ENCODE measurements at places on chromosomes 2 and 18.

DNA sequence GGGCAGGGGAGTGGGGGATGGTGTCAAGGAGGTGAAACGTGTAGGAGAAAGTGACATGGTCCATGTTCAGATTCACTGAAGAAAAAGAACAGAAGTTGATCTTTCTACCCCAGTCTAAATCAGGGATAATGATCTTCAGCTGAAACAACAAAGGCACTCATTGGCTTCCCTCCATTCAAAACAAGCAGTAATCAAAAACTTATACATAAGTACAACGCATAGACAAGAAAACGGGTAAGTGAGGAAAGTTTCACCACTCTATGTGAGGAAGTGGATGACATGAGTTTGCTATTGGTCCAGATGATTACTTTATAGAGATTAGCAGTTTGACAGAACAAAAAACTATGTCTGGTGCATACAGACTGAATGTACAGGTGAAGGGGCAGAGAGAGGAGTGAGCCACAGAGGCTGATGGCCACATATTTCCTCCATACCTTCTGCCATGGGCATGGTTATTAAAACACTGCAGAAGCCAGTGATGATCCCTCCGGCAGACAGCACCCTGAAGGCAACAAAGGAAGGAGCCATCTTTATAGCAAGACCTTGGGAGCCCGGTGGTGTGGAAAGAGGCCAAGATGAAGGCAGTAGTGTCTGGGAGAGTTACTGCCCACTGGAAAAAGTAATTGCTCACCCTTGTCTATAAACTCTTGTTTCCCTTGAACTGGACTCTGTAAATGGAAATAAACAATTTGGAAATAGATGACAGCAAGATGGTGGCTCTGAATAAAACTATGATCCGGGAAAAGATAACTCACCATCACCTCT lies 57.7 kb downstream of the SLC25A12 start:
- H3K4me3 ChIP-seq, result no peak overlapping the region
- DNase-seq, result no peak
- H3K27ac ChIP-seq, result no peak overlapping the region
- no peaks in the 10 kb centered on the region for H3K27me3 ChIP-seq

- H3K36me3 ChIP-seq, result no peaks in the 10 kb centered on the region
- H3K27me3 ChIP-seq, result no peaks in the 10 kb centered on the region
- no peak overlapping the region for H3K4me3 ChIP-seq
Observed at GRCh38 chr2:141692829-141693228, 438.0 kb downstream of the LRP1B start.

DNA sequence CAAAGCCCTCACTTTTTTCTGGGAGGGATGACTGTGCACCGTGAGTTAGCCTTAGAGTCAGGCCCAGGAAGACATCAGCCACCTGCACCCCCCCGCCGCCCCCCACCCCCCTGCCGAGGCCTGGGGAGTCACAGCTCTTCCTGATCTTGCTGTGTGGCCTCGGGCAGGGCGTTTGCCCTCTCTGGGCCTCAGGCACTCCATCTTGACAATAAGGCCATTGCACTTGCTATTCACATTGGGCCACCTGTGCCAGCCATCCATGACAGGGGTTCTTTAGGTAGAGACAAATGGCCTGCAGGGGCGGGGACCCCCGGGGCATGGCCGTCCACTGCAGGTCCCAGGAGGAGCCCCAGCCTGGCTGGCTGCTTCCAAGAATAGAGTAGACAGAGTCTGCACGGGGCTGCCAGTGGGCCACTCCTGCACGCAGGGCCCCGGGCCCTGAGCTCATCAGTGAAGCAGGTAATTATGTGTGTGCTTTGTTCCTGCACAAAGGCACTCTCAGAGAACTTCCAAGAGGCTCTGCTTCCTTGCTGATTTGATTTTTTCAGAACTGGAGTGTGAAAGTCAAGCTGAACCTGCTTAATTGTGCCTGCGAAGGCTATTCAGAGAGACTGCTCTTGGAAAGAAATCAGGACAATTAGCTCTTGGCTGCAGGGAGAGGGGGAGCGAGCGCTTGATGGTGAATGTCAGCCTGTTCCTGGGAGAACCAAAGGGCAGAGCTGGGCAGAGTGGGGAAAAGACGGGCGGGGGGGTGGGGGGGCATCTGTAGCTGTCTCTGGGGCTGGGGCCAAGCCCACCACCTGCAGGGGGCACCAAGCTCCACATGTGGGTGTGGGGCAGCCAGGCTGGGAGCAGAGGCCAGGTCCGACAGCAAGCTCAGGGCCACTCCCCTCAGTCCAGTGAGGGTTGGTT lies 40.3 kb downstream of the RRM2 start:
- H3K27ac ChIP-seq, result no peak overlapping the region
- H3K4me3 ChIP-seq, result no peak overlapping the region
- no peaks in the 10 kb centered on the region for H3K27me3 ChIP-seq
- no peak for DNase-seq

GRCh38 chr18:9870431-9871008 lies 15.3 kb upstream of the TXNDC2 start:
- peak overlapping the region; percentile 73 for H3K27ac ChIP-seq
- H3K27me3 ChIP-seq, result no peaks in the 10 kb centered on the region
- peaks cover 33% of the 10 kb centered on the region for H3K4me1 ChIP-seq
- no peaks in the 10 kb centered on the region for H3K36me3 ChIP-seq
- peak overlapping the region; percentile 21 for H3K4me3 ChIP-seq

DNA sequence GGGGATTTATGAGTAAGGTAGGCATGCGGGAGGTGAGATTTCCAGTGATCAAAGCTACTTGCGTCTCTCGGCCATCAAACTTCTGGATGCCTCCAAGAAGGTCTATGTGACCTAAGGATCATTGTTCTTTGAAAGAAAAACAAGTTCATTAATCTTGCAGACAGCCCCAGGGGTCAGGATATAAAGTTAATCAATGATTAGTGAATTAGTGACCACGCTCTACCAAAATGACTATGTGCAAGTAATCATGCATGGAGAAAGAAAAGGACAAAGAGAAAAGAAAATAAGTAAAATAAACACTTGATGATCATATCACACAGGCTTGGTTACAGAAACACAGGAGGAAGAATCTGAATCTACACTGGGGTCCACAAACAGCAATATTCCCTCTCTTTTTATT lies 42.5 kb upstream of the BCL11A start:
- H3K4me1 ChIP-seq, result no peaks in the 10 kb centered on the region
- H3K27ac ChIP-seq, result no peak overlapping the region
- peaks cover 11% of the 10 kb centered on the region for H3K27me3 ChIP-seq
- DNase-seq, result no peak

DNA sequence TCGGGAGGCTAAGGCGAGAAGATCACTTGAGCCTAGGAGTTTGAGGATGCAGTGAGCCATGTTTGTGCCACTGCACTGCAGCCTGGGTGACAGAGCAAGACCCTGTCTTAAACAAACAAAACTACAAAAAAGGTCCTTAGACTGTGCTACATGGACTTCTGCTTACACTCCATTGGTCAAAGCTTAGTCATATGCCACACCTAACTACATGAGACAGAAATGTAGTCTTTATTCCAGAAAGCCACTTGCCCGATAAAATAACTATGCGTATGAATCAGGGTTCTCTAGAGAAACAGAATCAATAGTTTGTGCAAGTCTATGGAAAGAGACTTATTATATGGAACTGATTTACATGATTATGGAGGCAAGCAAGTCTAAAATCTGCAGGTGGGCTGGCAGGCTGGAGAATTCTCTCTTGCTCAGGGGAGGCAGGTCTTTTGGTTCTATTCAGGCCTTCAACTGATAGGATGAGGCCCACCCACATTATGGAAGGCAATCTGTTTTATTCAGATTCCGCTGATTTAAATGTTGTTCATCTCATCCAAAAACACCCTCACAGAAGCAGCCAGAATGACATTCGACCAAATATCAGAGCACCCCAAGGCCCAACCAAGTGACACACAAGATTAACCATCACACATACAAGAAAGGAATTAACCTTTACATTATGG lies 114.4 kb upstream of the SIX2 start:
- H3K4me3 ChIP-seq, result no peak overlapping the region
- H3K27ac ChIP-seq, result no peak overlapping the region
- H3K36me3 ChIP-seq, result no peaks in the 10 kb centered on the region
- H3K27me3 ChIP-seq, result no peaks in the 10 kb centered on the region
- H3K4me1 ChIP-seq, result peaks cover 7% of the 10 kb centered on the region
- no peak for DNase-seq

DNA sequence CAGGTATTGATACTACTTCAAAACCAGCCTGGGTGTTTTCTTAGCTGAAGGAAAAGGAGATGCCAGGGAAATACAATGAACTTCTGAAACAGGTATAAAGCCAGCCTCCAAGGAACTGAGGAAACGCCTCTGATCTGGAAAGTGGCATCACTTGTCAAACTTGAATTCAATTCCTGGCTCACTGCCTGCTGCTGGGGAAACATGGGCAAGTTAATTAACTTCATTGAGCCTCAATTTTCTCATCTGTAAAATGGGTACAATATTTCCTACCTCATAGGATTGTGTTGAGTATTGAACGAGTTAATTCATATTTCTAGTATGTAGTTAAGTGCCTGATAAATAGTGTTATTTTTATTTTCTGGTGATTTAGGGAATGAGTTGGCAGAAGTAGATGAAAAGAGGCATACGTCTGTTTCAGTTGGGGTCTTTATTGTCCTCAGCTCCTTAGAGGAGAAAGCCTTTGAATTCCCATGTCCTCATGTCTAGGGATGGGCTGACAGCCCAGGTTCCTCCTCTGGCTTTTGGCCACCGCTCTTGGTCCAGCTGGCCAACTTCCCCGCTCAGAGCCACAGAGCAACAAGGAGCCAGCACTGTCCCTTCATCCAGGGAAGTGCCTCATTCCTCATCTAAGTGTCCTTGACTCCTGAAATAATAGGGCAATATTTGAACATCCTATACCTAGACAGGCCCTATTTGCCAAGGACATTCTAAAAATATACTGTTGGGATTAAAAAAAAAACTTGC lies 210.5 kb upstream of the GATA6 start:
- H3K27me3 ChIP-seq, result no peaks in the 10 kb centered on the region
- H3K36me3 ChIP-seq, result no peaks in the 10 kb centered on the region
- H3K4me3 ChIP-seq, result no peak overlapping the region
- H3K27ac ChIP-seq, result no peak overlapping the region

- H3K4me1 ChIP-seq, result no peaks in the 10 kb centered on the region
- no peaks in the 10 kb centered on the region for H3K27me3 ChIP-seq
- no peaks in the 10 kb centered on the region for H3K36me3 ChIP-seq
- no peak overlapping the region for H3K4me3 ChIP-seq
Observed at GRCh38 chr2:5959836-5960820, 267.9 kb downstream of the SOX11 start.

DNA sequence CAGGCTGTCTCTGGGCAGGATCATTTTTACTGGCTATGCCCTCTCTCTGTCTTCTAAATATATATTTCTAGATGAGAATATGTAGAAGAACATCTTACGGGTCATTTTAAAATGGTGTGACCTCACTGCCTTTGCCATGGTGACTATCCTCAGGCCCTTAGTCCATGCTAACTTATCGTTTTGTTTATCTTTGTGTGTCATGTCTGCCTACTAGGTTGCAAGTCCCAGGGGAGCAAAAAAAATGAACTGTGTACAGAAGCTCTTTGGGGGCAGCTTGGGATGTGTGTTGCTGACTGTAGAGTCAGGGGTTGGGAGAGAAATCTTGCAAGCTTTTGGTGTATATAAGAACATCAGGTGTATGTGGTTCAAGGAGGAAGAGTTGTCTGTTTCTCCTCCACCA lies 11.0 kb downstream of the CPSF3 start:
- no peak for DNase-seq
- no peaks in the 10 kb centered on the region for H3K27me3 ChIP-seq
- H3K27ac ChIP-seq, result no peak overlapping the region

GRCh38 chr2:134603966-134604365 lies 114.8 kb downstream of the TMEM163 start:
- no peak overlapping the region for H3K4me3 ChIP-seq
- H3K4me1 ChIP-seq, result no peaks in the 10 kb centered on the region
- no peaks in the 10 kb centered on the region for H3K27me3 ChIP-seq
- H3K36me3 ChIP-seq, result no peaks in the 10 kb centered on the region

DNA sequence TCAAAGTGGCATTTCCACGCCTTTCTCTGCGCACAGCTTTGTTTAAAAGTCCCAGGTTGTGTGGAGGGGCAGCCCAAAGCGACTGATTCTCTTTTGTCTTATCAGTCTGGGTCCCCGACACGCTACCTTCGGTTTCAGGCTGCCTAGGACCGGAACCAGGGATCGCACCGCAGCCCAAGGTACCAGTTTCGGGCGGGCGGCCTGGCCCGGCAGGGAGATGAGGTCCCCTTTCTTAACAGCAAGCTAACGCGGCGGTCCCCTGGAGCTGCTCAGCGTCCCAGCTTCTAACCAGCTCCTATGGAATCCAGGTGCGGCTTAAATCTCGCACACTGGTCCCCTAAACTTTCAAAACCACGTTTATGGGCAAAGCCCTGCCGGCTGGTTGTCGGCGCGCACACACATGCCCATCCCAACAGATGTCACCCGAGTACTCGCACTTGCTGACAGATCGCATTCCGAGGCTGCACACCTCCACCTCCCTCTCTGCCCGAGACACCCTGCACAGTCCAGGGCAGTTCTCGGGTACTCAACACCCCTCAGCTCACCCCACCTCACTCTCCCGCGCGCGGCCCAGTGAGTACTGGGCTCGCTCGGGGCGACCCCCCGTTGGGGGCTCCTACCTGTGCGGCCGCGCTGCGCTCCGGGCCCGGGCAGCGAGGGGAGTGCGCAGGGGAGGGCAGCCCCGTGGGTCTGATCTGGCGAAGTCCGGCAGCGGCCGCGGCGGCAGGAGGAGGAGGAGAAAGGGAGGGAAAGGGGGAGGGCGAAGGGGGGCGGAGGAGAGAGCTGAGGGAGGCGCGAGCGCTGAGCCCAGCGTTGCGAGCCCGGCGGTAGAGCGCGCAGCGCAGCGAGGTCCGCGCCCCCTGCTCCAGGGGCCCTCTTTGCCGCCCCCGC lies at the start of gene EFEMP1:
TSS of gene EFEMP1 (minus strand) at position 692 of the 891 bp plus-strand sequence. CDS start 1,342 bp downstream, outside the sequence.
- H3K36me3 ChIP-seq, result no peaks in the 10 kb centered on the region
- no peak for DNase-seq
- H3K4me3 ChIP-seq, result no peak within 1 kb of the TSS
- H3K4me1 ChIP-seq, result no peaks in the 10 kb centered on the region
- no peaks in the 10 kb centered on the region for H3K27me3 ChIP-seq

DNA sequence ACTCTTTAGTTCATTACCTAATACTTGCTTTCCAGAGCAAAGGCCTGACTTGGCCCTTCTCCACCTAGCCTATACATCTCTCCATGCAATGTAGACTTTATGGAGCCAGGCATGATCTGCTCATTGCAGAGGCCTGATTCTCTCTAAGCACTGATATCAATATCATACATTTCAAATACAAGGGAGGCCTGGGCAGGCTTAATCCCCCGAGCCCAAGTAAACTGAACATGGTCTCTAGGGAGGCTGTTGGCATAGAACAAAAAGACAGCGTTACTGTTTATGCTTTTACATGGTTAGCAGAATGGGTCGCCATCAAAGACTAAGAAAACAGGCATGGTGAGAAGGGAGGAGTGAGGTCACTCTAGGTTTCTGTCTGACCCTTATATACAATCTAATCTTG lies 695.1 kb downstream of the ZEB2 start:
- no peaks in the 10 kb centered on the region for H3K27me3 ChIP-seq
- no peak overlapping the region for H3K27ac ChIP-seq
- no peaks in the 10 kb centered on the region for H3K36me3 ChIP-seq
- no peaks in the 10 kb centered on the region for H3K4me1 ChIP-seq

All from HCT116 (cell line).